ENCODE measurements at places on chromosomes 3 and 15.

DNA sequence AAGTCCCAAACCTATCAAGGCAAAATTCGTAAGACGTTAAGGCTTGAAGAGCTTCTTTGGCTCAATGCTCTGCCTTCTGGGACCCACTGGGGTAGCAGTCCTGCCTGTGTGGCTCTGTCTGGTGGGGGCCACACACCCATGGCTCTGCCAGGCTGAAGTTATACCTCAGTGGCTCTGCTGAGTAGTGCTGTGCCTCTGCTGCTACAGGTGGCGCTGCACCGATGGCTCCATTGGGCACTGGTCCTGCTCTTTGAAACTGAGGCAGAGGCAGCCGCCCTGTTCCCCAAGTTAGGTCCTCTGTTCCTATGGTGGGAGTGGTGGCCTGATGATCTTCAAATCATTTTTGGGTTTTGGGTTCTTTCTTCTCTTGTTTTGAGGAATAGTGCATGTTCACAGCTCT, 68.0 kb upstream of the AP4E1 start:
- DNase-seq: no peak

DNA sequence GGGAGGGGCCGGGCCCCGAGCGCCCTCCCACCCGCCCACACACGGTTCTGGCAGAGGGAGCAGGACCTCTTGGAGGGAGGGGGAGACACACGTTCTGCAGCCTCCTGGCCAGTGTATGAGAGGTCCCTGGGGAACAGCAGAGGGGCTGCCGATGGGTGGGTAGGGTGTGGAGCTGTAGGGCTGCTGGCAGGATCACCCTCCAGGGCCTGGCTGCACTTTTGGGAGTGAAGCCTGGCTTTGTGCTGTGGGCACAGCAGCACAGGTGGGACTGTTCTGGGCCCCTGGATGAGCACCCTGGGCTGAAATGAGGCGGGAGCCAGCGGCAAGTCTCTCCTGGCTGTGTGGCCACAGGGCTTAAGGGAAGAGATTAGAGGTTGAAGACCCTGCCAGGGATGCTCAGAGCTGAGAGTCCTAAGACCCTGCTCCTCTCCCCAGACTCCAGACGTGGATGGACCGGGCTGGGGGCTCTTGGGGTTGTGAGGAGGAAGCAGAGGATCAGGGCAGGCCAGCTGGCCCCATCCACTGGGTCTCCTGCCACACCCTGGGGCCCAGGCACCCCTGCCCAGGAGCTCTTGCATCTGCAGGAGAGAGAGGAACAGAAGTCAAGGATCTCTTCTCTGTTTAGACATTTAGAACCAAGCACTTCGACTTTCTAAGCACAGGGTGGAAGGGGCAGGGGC, 45.2 kb downstream of the RGMA start:
- DNase-seq: no peak

- DNase-seq: no peak
Measured at GRCh38 chr3:141248064-141248463, 16.4 kb downstream of the PXYLP1 start.

DNA sequence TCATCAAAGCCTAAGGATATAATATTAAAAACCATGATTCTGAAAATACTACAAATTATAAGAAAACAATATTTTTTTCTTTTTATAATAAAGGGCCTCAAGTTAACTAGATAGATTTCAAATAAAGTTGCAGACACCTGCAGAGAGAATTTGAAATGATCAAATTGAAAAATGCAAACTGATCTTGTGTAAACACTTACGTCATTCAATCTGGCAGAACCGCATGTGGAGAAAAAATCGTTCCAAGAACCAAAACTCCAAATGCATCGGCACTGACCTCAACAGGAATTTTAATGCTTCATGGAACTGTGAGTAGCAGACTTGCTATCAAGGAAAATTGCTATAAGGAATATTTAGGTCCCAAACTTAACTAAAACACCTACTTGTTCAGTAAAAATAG, 17.2 kb downstream of the CPA3 start:
- DNase-seq: no peak

GRCh38 chr3:71962561-71963240, 177.8 kb upstream of the PROK2 start:
- no peak for DNase-seq

DNA sequence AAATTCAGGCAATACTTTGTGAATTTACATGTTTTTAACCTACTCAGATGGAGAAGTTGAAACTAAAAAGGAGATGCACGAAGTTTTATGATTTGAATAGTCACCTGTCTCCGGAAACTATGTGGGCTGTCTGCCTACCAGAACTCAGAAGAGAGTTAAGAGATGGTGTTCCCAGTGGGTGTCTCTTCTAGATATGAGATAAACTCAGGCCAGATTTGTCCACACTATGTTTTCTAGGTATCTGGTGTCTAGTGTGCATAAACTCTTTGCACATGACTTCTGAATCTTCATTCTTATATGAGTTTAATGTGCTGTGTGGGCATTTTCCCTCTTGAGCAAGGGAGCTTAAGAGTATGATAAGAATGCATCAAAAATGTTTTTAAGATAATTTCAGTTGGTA, 222.8 kb downstream of the FOXP1 start:
- DNase-seq: no peak

DNA sequence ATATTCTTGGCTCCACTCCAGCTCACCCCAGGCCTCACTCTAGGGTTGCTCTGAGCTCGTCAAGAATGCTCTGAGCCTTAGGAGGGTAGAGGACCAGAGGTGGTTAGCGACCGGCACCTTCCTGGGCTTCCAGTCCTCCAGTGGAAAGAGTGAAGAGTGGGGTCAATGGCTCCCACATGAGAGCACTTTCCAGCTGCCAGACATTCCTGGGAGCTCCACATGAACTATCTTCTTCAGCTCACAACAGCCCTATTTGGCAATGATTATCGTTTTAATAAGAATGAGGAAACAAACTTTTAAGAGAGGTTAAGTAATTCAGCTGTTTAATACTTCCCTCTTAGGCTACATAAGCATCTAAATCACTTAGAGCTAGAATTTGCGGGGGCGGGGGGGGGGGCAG, 139.3 kb downstream of the STT3B start:
- no peak for DNase-seq

- no peak for DNase-seq
Measured at GRCh38 chr3:3335903-3336302, 156.4 kb upstream of the CRBN start.

GRCh38 chr3:54882129-54882833, 45.6 kb downstream of the LRTM1 start:
- DNase-seq: no peak

GRCh38 chr3:33751336-33751735, 33.3 kb upstream of the CLASP2 start:
- no peak for DNase-seq
